IMR-90 (cell line): ENCODE measurements at places on chromosomes 3 and 15.
A peak's percentile ranks its signal among the peaks of the same experiment; 100 is the strongest.

DNA sequence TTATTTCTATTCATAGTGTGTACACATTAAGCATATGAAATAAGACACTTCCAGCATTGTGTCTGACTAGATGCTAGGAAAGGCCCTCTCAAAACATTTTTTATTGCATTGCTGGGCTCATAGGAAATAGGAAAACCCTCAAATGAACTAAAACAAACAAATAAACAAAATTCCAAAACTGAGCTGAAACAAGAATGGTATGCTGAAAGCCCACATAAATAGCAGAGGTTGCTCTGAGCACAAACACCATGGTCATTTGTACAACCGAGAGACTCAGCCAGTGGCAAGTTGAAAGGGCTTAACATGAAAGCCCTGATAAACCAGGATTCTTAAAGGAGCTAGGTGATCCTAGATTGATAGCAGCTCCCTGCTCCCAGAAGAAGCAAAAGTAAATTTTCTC is 310.0 kb upstream of the WNT5A start:
- DNase-seq = no peak

GRCh38 chr3:189927975-189928895 is 192.5 kb downstream of the P3H2 start:
- DNase-seq = no peak

- DNase-seq = no peak
Measured at GRCh38 chr3:133833267-133833666, 27.7 kb downstream of the SRPRB start.

GRCh38 chr3:33749546-33750210 is 31.6 kb upstream of the CLASP2 start:
- peak; percentile 71 for DNase-seq

GRCh38 chr3:96966181-96966929 is 152.0 kb downstream of the EPHA6 start:
- no peak for DNase-seq

GRCh38 chr3:111326144-111326995 is 215.6 kb upstream of the CD96 start:
- peak; percentile 61 for DNase-seq

GRCh38 chr3:197576838-197577237 is 21.1 kb upstream of the BDH1 start:
- DNase-seq = no peak

DNA sequence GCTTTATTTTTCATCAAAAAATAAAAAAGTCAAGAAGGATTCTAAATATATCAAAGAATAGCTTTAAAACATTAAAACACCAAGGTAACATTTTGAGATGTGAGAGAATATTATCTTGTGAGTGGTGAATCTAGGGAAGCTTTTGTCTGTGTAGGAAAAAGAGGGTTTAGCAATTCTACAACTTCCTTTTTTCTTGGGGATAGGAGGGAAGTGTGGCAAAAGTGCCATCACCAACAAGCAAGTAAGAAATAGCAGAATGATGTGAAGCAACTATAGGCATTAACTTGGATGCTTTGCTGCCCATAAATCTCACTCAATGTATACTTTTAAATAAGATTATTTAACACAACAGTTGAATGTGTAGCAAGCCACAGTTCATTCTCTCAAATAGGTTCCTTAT is 57.8 kb upstream of the SUCLG2 start:
- no peak for DNase-seq

- DNase-seq = peak; percentile 46
Measured at GRCh38 chr3:38039101-38039898, at the start of gene DLEC1. DLEC1 (plus strand) TSS chr3:38039208; CDS start chr3:38039226, 18 bp downstream.

GRCh38 chr3:64548200-64548889 is 139.5 kb downstream of the ADAMTS9 start:
- peak; percentile 73 for DNase-seq

- DNase-seq = no peak
Measured at GRCh38 chr15:97520689-97521088, 439.8 kb upstream of the ARRDC4 start.

GRCh38 chr15:43244092-43244491 is 22.6 kb downstream of the TGM5 start:
- DNase-seq = no peak

- DNase-seq = peak; percentile 68
Measured at GRCh38 chr15:29103824-29104565, 165.6 kb downstream of the NSMCE3 start.

- no peak for DNase-seq
Measured at GRCh38 chr3:17339132-17339575, 403.3 kb downstream of the TBC1D5 start.

DNA sequence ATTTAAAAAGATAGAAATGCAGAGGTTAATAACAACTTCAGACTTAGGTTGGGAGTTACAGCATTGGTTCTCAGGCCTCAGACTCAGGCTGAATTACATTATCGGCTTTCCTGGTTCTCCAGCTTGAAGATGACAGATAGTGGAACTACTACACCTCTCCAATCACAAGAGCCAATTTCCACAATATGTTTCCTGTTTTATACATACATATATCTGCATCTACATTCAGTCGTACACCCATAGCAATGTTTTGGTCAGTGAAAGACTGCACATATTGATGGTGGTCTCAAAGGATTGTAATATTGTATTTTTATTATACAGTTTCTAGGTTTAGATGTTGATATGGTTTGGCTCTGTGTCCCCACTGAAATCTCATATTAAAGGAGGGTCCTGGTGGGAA is 35.4 kb downstream of the AADACL2 start:
- DNase-seq = no peak
